Left lung (tissue), 14 donors: ENCODE measurements at places on chromosomes 4 and X. TPM values are rescaled to one million over a fixed set of nuclear protein-coding genes. Genes with fewer than 3 reads are reported as not detected.

- no peak for DNase-seq
Observed at GRCh38 chrX:78754917-78755316, 7.4 kb downstream of the LPAR4 start.

DNA sequence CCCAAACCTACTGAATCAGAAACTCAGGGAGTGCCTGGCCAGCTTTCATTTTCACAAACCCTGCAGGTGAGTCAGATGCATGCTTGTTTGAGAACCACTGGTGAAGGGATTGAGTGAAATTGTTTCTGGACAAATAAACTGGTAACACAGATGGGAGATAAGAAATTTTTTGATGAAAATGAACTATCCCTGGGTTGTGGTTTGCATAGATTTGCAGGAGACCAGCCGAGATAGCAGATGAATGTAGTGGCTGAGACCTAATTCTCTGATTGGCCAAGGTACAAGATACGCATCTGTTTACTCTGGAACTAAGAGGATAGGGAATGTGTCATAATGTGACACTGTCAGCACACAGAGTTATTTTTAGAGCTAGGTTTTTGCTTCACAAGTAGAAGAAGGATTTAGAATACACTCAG lies 117.8 kb upstream of the NOCT start:
- DNase-seq = no peak

Gene SYTL5
- total RNA-seq = 0.50 TPM

DNA sequence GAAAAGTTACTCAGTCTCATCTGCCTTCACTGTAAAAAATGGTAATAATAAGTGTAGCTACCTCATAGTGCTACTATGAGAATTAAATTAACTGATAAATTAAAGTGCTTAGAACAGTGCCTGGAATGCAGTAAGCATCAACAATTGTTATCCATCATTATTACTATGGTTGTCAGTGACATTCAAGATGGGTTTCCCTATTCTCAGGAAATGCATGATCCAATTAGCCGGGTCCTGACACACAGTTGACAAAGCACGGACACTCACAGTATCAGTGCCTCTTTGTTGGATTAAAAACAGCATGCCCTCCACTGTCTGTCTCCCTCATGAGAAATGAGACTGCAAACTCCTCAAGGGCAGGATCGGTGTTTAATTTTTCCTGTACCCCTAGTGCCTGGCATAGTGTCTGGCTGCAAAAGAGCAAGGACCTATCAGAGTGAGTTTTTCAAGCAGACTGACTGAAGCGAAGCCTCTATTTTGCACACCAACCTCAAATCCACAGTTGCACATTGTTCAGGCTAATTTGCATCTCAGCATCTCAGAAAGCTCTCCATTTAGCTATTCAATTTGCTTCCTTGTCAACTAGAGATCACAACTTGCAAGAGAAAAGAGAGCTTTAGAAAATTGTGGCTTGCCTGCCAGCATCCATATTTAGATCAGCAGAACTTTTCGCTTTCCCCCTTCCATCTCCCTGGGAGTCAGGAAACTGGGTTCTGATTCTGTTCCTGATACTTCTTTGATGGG lies 122.9 kb downstream of the LDB2 start:
- no peak for DNase-seq

- DNase-seq = no peak
Observed at GRCh38 chrX:136779346-136779781, 1.4 kb downstream of the ARHGEF6 start.
